ENCODE measurements at places on chromosomes 4 and X.

DNA sequence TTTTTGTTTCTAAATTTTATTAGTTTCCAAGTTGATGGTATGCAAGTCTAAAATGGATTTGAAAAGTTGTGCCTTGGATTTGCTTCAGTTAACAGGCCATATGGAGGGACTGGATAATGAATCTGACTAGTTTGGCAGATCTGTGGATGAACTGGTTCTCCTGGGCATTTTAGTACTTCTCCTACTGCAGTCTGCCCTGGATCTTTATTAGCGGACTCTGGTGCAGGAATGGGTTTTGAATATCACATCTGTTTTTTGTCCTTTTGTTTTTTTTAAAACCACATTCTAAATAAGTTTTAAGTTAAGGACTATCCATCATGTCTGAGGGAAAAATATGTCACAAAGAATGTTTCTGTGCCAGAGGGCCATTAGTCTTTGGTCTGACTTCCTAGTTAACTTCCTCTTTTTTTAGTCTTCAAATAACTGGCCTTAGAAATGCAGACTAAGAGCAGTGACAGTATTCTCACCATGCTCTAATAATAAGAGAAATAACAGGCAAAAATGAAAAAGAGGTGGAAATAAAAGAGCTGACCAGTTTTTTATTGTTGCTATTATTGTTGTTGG is 13.9 kb upstream of the DCK start:
- DNase-seq: no peak

DNA sequence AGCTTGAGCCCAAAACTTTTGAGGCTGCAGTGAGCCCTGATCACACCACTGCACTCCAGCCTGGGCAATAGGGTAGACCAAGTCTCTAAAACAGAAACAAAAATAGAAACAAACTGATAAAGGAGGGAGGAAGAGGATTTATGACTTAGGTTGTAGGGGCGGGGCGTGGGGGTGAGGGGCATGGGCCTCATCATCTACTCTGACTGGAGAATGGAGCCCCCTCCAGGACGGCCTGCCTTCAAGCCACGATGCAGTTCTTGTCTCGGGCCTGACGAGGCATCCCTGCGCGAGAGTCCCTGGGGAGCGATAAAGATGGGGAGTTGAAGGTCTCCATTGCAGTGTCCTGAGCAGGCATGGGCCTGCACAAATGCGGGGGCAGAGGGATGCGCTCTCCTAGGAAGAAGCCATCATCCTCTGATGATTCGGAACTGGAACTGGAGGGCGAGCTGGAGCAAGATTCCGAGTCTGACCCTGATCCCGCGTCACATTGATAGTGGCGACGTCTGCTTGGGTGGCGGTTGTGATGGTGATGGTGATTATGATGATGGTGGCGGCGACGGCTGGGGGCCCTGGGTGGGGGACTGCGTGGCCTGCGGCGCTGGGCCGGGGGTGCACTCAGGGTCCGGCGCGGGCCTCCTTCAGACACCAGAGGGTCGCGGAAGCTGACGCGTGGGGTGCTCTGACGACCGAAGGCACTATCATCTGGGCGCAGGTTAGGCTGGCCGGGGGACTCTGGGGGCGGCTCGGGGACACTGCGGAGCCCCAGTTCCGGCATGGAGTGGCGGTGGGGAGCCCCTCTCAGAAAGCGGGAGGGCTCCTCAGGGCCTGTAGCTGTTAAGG is 4.0 kb downstream of the PLP2 start:
- DNase-seq: no peak

- no peak for DNase-seq
These were observed 332.7 kb downstream of the PRDM5 start for GRCh38 chr4:120589787-120590186.

GRCh38 chrX:13876652-13877051 is 59.8 kb upstream of the GPM6B start:
- DNase-seq: no peak

DNA sequence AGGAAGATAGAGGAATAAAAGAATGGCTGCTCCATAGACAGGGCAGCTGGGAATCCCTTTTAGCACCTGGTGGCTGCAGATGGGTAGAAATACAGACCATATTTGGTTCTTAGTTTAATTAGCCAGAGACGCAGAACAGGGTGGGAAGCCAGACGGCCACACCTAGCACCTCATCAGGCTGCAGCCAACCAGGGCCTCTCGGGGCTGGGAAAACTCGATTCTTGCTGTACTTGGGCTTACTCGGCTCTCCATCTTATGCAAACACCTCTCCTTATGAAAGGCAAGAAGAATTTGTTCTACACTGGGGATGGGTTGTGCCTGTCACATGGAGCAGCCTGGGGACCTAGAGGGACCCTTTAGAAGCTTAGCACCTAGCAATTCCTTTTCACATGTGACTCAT is 19.7 kb downstream of the IRAK1 start:
- DNase-seq: no peak

DNA sequence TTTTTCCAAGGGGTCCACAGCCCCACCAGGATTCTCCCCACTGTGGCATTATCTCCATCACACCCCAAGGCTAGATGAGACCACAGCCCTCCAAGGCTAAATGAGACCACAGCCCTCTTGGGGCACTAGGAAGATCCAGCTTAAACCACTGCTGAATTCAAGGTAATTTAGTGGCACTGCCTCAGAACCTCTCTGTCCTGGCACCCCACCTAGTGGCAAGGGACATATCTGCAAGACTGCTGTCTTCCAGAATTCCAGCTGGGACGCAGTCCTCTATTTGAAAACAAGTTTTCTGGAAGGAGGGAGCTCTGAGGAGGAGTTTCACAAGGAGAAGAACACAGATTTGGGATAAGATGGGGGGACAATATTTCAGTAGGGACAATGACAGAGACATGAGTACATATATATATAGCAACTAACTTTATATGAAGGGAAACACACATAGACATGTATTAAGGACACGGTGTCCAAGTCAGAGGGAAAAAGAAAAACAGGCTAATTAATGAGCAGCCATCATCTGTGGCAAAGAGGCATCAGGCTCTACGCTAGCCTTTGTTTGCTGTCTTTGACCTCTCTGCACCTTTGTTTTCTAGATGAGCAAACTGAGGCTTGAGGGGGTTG is 9.3 kb downstream of the CETN2 start:
- no peak for DNase-seq

DNA sequence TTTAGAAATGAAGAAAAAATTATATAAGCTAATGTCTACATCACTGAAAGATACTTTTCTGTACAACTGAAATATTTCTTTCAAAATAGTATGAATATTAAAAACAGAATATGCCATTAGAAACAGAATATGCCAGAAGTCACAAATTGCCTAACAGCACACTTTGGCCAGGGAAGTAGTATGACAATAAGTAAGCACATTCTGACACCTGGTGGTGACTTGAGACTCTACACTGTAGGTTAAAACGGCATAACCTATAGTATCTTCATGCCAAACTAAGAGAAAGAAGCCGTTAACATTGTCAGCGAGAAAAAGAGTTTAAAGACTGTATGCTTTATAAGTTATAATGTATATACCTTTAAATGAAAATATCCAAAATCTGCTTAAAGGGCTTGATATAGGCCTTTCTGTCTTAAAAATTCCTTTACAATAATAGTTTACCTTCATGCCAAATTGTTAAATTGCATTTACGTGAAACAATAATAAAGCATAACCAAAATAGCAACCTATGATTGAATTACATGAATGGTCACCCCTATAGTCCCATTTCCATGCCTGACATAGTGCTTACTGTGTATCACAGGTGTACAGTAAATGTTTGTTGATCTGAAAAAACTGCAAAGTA is 32.8 kb downstream of the FAM13A start:
- peak; percentile 36 for DNase-seq

GRCh38 chr4:5759236-5760075 is 48.5 kb downstream of the EVC start:
- DNase-seq: no peak

DNA sequence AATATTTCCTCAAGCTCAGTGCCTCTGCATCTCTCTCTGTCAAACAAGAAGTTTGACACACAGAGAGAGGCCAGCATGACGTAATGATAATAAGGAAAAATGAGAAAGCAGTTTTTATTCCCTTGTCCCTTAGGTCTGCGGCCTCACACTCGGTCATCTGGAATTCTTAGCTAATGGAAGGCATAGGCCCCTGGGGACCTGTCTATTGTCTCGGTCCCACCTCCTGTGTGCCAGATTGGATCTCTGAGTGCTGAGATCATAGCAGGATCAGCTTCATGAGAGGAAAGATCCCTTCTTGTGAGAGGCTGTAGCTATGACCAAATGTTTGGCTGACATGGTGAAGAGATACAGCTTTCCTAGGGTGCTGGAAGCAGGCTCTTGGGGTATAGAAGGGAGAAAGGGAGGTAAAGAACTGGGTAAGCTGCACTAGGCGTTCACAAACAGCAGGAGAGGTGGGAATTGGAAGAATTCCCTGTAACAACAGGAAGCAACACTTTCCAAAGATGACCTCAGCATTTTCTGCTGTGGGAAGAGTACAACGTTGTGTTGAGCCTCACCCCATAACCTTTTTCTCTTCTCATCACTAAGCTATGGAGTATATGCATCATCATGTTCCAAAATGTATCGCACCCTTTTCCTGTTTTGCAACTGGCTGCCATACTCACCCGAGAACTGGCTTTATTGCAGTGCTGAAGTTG is 20.2 kb downstream of the TMEM31 start:
- no peak for DNase-seq

DNA sequence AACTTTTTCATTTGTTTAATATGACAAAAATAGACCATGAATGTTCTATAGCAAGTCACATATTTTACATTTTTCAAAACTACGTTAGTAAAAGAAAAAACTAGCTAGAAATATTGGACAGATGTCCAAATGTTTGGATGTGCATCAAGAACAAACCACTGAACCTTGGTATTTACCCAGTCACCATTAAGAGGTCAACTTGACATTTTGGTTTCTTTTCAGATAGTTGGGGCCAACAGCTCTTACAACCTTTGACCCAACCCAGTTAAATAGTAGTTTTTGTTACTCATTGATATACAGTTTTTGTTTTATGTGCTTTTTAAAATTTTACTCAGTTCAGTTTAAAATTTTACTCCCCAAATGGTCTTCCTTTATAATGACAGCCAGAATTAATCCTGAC is 238.7 kb upstream of the TET2 start:
- no peak for DNase-seq

DNA sequence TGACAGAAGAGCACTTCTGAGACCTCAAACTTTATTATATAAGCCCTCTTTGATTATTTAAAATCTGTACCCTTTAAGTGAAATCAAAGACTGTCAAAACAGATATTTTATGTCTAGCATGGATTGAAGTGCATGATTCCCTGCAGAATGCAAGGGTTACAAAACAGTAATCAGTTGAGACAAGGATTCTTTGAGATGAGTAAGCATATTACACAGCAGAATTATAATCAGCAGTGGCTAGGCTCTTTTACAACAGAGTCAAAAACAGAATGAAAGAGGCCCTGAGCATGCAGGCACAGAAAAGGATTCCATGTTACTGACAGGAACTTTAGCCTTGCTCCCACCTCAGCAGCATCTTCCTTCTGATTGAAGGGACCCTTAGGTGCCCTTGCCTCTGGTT is 487.9 kb upstream of the GALNT7 start:
- no peak for DNase-seq

GRCh38 chr4:61921920-61922319 is 721.8 kb downstream of the ADGRL3 start:
- no peak for DNase-seq

DNA sequence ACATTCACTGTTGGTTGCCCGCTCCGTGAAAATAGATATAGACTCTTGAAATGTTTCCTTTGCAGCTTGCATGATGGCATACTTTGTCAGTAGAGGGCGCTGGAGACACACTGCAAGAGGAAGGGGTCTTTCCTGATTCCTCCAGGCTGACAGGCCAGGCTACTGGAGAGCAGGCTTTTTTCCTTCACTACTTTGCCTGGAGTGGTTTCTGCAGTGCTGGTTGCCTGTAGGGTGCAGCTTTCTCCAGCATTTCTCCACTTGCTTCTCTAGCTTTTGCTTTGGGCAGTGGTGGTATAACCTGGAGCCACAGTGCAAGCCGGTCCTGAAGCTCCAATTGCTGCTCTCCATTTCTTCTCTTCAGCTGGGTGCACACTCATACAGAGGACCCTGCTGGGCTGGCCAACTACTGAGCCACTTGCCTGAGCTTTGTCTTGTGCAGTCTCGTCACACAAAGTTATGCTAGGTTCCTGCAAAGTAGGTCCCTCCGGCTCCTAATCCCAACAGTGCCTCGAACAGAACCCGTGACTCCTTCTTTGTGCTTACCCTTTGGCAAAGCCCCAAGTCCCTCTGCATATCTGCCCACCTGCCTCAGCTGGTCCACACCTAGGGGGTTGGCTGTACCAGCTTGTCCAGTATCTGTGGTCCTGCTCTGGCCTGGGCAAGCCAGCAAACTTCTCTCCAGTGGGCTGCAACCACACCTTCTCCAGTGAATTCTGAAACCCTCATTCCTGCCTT is 46.3 kb downstream of the RASSF6 start:
- DNase-seq: peak; percentile 0

- no peak for DNase-seq
These were observed 273.7 kb downstream of the GPAT3 start for GRCh38 chr4:83809581-83809980.

GRCh38 chrX:138929926-138930582 is 218.5 kb upstream of the FGF13 start:
- DNase-seq: no peak

DNA sequence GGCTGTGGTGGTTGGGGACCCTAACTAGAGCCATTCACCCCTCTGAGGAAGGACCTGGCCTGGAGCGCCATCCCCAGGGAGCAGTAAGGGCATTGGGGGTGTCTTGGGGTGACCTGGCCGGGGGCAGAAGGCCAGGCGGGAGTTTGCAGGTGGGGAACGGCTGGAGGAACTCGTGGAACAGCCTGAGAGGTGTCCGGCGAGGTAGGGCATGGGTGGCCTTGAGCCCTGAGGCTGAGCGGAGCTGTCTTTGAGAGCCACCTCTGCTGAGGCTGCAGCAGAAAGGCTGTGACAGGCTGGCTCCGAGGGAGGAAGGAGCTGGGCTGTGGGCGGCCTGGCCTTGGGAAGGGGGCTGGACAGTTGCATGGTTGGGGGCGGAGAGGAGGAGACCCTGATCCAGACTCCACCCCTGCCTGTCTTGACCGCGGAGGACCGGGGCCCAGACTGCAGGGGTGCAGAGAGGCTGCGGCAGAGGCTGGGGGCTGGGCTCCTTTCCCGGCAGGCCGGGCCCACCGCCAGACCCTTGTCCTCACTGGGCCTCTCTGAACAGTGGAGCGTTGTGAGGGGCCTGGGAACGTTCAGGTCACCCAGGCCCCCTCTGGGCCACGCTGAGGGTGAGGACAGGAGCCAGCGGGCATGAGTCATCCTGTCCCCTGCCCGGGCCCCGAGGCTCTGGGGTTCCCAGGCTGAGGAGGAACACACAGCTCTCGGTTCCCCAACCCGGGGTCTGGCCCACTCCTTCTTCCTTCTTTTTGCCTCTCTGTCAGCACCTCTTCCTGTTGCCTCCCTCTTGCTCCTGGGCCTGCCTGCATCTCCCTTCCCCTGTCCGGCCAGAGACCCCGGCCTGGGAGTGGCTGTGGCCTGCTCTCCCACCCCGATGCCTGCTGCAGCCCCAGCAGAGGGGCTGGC is 8.1 kb downstream of the SH3BP2 start:
- no peak for DNase-seq

GRCh38 chr4:136651278-136651667 is 881.0 kb downstream of the PCDH18 start:
- no peak for DNase-seq
